Central memory CD8-positive, alpha-beta T cell (primary cell): ENCODE measurements at places on chromosomes 4 and X.
A peak's percentile ranks its signal among the peaks of the same experiment; 100 is the strongest.

- no peak overlapping the region for H3K4me3 ChIP-seq
- no peaks in the 10 kb centered on the region for H3K27me3 ChIP-seq
- H3K4me1 ChIP-seq, result no peaks in the 10 kb centered on the region
- no peak overlapping the region for H3K27ac ChIP-seq
- DNase-seq, result no peak
- H3K36me3 ChIP-seq, result peaks cover 9% of the 10 kb centered on the region
These were observed 58.6 kb downstream of the GATB start for GRCh38 chr4:151702256-151702655.

GRCh38 chrX:121546317-121546716 is 498.9 kb downstream of the GLUD2 start:
- no peak for DNase-seq
- H3K27ac ChIP-seq, result no peak overlapping the region
- no peak overlapping the region for H3K4me3 ChIP-seq
- no peaks in the 10 kb centered on the region for H3K4me1 ChIP-seq
- H3K36me3 ChIP-seq, result no peaks in the 10 kb centered on the region

DNA sequence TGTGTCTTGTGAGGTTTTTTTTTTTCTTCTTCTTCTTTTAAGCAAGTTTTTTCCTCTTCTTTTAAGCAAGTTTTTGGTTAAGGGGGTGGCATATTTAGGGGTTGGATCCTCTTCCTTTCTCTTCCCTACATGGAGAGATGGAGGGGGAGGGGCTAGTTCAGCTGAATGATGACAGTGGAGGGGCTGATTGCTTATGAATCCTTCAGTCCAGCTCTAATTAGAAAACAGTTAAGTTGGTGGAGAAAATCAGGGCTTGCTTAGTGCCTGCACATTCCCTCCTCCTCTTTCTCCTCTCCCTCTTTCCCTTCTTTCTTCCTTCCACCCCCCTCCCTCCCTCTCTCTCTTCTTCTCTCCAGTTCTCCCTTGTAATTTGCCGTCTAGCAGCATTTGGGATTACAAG is 4.4 kb upstream of the HAND2 start:
- DNase-seq, result no peak
- peaks cover 2% of the 10 kb centered on the region for H3K36me3 ChIP-seq
- no peak overlapping the region for H3K27ac ChIP-seq
- no peak overlapping the region for H3K4me3 ChIP-seq

DNA sequence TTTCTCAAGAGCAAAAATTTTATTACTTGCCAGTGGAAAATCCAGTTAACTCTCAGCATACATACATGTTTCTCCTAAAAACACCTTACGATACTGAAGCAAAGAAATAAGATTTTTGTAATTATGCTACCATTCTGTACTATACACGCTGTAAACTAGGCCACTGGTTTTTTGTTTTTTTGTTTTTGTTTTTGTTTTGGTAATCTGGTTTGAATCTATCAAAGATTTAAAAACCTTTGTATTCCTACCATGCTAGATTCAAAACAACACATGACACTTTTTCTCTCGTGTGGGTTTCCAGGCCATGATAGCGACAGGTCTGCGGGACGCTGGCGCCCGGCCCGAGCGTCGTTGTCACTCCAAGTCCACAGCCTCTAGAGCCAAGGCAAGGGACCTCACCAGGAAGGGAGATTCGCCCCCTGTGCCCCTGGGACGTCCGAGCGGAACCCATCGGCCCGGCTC is 723 bp downstream of the TMEM192 start:
- H3K27ac ChIP-seq, result peak overlapping the region; percentile 91
- peak overlapping the region; percentile 95 for H3K4me3 ChIP-seq
- peaks cover 5% of the 10 kb centered on the region for H3K36me3 ChIP-seq
- peaks cover 25% of the 10 kb centered on the region for H3K4me1 ChIP-seq
- peaks cover 7% of the 10 kb centered on the region for H3K27me3 ChIP-seq

DNA sequence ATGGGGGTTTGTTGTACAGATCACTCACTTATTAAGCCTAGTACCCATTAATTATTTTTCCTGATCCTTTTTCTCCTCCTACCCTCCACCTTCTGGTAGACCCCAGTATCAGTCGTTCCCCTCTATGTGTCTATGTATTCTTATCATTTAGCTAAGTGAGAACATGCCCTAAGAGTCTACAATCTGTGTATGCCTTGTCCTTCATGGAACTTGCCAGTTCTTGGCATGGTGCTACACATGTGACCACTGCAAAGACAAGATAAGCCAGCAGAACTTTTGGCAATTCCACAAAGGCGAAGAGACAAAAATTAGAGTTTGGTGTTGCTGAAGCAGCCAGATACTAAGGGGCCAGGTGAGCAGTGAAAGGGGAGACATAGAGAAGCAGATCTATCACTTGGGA is 101.3 kb downstream of the CORIN start:
- H3K27me3 ChIP-seq, result peaks cover 65% of the 10 kb centered on the region
- H3K4me3 ChIP-seq, result no peak overlapping the region
- no peak for DNase-seq
- peaks cover 3% of the 10 kb centered on the region for H3K36me3 ChIP-seq
- H3K4me1 ChIP-seq, result no peaks in the 10 kb centered on the region
- no peak overlapping the region for H3K27ac ChIP-seq

DNA sequence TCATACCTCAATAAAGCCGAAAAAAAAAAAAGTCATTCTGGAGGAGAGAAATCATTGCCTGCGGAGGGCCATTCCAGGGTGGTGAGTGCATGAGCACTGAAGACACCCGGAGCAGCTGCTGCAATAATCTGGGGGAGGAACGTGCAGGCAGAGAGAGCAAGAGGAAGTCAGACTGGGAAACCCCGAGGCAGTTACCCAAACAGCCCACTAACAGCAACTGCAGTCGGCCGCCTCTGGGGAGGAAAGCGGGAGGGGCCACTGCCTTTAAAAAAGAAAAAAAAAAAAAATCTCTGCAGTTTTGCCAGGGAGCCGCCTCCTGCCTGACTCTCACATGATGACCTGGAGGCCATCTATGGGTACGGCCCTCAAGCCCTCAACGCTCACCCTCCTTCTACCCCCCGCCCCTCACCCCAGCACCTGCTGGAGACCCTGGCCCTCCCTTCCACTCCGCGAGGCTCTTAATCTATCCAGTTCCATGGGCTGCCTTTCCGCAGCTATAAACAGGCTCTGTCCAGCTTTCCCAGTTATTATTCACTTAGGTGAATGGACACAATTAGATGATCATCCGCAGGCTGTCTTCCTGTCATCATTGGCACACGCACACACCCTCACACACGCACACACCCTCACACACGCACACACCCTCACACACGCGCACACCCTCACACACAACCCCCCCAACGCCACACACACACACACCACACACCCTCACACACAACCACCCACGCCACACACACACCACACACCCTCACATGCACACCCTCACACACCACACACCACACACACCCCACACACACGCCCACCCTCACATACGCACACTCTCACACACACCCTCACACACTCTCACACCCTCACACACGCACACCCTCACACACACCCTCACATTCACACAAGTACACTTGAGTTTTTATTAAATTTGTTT is 3.4 kb upstream of the AVPR2 start:
- H3K27me3 ChIP-seq, result no peaks in the 10 kb centered on the region
- peak; percentile 52 for DNase-seq
- H3K4me1 ChIP-seq, result peaks cover 40% of the 10 kb centered on the region
- H3K4me3 ChIP-seq, result peak overlapping the region; percentile 29
- peak overlapping the region; percentile 87 for H3K27ac ChIP-seq

DNA sequence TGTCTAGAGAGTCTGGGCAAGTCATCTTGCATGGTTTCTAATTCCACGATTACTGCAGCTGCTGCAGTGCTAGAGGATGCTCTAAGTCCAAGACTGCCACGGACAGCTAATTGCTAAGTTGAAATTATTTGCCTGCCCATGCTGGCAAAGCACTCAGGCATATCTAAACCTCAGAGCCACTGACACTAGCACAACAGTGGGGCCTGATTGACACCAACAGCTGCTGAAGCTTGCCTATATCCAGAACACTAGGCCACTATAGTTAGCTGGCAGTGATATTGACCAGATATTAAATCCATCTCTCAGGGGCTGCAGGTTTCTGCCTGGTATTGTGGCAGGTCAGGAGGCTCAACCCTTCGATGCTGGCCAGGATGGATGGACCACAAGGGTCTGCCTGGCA is 103.9 kb downstream of the DCAF12L1 start:
- no peak for DNase-seq
- H3K4me1 ChIP-seq, result no peaks in the 10 kb centered on the region
- no peaks in the 10 kb centered on the region for H3K36me3 ChIP-seq
- H3K27ac ChIP-seq, result no peak overlapping the region
- no peaks in the 10 kb centered on the region for H3K27me3 ChIP-seq

- no peaks in the 10 kb centered on the region for H3K27me3 ChIP-seq
- DNase-seq, result no peak
- H3K4me1 ChIP-seq, result peaks cover 9% of the 10 kb centered on the region
- H3K36me3 ChIP-seq, result peaks cover 13% of the 10 kb centered on the region
- no peak overlapping the region for H3K27ac ChIP-seq
- H3K4me3 ChIP-seq, result no peak overlapping the region
These were observed 22.0 kb downstream of the RAB39B start for GRCh38 chrX:155242300-155242699.

DNA sequence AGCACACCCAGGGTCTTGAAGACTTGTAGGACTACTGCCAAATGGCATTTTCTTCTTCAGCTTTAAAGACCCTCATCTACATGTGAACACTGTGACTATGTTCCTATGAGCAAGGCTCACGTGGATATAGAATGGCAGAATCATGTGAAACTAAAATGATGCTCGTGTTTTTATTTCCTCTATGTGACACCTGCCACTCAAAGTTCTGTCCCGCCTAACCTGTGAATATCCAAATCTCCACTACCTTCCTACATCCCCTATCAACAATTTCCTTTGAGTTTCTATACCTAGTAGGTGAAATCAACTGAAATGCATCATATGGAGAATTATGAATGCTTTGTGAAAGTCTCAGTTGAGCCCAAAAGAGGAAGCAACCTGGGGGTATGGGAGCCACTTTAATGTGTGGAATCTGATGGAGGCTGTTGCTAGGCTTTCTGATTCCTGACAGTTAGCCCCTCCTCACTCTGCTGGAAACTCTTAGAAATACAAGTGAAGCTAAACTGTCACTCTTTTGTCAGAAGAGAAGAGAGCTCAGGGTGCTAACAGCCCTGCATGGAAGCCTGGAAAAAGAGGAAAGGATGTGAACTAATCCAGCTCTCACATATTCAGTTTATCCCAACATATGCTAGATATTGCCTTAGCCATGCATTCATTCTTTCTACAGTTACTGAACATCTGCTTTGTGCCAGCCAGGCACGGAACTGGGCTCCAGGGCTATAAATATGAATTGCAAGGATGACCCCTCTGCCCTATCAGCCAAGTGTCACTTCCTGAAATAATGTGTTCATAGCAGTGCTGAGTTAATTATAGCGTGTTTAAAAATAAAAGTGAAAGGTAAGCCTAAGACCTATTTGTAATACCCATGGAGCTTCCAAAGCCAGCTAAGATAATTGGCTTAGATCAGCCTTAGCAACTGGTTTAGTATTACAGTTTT is 11.0 kb downstream of the LHFPL1 start:
- H3K4me1 ChIP-seq, result no peaks in the 10 kb centered on the region
- H3K27ac ChIP-seq, result no peak overlapping the region
- no peak for DNase-seq

DNA sequence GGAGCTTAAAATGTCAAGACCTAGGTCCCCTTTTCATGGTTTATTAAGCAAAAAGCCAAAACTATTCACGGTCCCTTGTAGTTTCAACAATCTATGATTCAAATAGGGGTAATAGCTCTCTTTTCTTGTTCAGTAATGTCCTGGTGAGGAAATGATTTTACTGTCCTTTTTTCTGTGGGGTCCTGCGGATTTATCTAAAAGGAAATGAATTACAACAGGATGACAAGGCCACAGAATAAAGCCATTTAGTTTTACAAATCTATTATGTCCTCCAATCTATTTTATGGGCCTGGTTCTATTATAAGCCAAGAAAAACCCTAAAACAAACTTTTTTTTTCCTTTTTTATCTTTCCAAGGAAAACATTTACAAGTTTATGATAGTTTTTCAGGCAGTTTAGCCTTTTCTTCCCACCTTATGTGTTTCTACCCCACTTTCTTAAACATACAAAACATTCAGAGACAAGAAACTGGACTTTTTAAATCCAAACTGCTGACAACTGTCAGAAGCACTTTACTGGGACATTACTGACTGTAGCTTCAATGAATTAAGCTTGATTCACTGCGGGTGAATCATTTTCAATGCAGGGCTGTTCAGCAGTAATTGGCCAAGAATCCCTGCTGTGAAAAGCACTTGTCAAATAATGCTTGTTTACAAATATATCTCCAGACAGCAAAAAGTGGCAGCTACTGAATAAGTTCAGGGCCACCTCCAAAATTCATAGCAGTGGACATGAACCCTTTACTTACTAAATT is 4.3 kb downstream of the EPHA5 start:
- no peak overlapping the region for H3K27ac ChIP-seq
- H3K27me3 ChIP-seq, result peaks cover 30% of the 10 kb centered on the region
- H3K36me3 ChIP-seq, result no peaks in the 10 kb centered on the region
- H3K4me3 ChIP-seq, result no peak overlapping the region
- DNase-seq, result no peak

- H3K36me3 ChIP-seq, result peaks cover 2% of the 10 kb centered on the region
- DNase-seq, result no peak
- no peak overlapping the region for H3K4me3 ChIP-seq
These were observed 5.7 kb downstream of the RTL5 start for GRCh38 chrX:72126048-72126415.

- no peak within 1 kb of the TSS for H3K27ac ChIP-seq
- no peak within 1 kb of the TSS for H3K4me3 ChIP-seq
- no peak for DNase-seq
These were observed at the start of gene MTTP for GRCh38 chr4:99574530-99575324. Gene MTTP (plus strand): TSS chr4:99574824. CDS start chr4:99574910, 86 bp downstream.

- no peak overlapping the region for H3K27ac ChIP-seq
- no peak overlapping the region for H3K4me3 ChIP-seq
- no peaks in the 10 kb centered on the region for H3K4me1 ChIP-seq
- no peaks in the 10 kb centered on the region for H3K27me3 ChIP-seq
- H3K36me3 ChIP-seq, result no peaks in the 10 kb centered on the region
- no peak for DNase-seq
These were observed 40.8 kb downstream of the ARHGAP24 start for GRCh38 chr4:85515701-85516100.
